Smooth muscle cell of the brain vasculature (primary cell): ENCODE measurements at places on chromosomes 7 and 10.
A peak's percentile ranks its signal among the peaks of the same experiment; 100 is the strongest.

- no peak for DNase-seq
Observed at GRCh38 chr10:74187237-74187636, 36.2 kb downstream of the ADK start.

- no peak for DNase-seq
Observed at GRCh38 chr10:31759124-31759798, 169.4 kb downstream of the ARHGAP12 start.

DNA sequence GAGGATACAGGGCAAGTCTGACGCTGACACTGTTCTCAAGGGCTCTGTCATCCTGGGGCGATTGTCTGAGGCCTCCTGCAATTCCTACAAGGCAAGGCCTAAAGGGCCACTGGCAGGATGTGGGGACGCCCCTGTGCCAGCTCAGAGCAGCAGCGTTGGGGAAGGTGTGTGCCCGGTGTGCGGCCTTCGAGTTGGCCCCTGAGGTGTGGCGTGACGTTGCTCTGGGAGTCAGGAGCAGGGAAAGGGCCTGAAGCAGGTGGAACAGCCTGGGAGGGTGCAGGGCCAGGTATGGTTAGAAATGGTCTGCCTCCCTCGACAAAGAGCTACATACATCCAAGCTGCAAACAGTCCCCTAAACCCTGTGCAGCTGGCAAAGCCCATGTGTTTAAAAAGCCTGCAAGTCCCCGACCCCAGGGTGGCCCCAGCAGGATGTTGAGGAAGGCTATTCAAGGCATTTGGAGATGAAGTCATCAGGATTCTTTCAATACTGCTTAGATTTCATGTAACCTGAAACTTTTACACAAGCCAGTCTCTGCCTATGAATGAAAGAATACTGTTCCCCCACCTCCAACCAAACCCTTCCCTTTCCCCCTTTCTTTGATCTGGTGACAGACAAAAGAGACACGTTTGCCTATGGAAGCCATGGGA lies 142.5 kb upstream of the TNS3 start:
- peak; percentile 49 for DNase-seq

- no peak for DNase-seq
Observed at GRCh38 chr7:36191292-36191920, 38.4 kb downstream of the EEPD1 start.

DNA sequence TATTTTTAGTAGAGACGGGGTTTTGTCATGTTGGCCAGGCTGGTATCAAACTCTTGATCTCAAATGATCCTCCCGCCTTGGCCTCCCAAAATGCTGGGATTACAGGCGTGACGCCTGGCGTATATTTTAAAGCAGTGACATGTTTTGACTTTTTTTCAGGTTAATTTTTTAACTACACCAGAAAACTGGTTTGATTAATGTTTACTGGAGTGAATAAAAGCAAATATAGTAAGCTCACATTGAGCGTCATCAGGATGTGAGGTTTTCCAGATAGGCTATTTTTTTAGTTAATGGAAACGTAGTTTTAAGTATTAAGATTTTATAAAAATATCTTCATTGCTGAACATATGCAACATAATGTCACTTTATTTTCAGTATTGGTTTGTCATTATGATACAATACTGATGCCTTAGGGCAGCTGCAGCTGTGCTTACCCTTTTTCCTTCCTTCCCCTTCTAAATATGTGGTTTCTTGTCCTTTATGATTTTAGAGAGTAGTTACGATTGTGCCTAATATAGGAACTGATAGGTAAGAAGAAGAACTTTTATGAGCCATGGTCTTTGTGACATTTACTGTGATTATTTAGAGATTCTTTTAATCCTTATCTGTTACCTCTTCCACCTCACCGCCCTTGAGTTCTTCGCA lies 37.3 kb downstream of the TMEM60 start:
- DNase-seq = no peak

DNA sequence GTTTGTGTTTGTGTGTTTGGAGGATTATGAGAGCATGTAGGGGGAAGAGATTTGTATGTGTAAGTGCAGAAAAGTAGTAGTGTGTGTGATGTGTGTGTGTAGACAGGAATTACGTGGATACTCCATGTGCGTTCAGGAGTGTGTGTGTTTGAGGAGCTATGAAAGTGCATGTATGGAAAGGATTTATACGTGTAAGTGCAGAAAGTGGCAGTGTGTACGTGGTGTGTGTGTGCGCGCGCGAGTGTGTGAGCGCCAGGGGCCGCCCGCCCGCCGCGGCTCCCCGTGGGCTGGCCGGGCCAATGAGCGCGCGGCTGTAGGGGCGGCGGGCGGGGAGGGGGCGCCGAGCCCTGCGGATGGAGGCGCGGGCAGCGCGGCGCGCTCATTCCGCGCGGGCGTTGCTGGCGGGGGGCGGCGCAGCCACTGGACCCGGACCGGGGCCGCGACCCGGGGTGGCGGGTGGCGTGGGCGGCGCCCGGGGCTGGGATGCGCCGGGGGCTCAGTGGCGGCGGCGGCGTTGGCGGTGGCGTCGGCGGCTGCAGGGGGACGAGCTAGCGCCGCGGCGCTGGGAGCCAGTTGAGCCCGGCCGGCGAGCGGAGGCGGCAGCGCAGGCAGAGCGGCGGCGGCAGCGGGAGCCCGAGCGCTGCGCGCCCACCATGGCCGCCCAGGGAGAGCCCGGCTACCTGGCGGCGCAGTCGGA lies at the start of gene BICC1:
TSS of gene BICC1 (plus strand) at position 382 of the 697 bp plus-strand sequence. CDS start at position 654, 272 bp downstream.
- DNase-seq = no peak
